ENCODE measurements at places on chromosomes 6 and 20.

GRCh38 chr20:3932681-3933080, 43.5 kb downstream of the PANK2 start:
- no peak for DNase-seq

GRCh38 chr20:45211569-45212474, 5.0 kb downstream of the SEMG1 start:
- no peak for DNase-seq

GRCh38 chr6:30686009-30686907, at the start of gene PPP1R18:
Gene PPP1R18, minus strand, starts transcription at chr6:30686645. Its CDS starts 627 bp downstream, at chr6:30686018.
- no peak for DNase-seq

- DNase-seq = no peak
These were observed 518.2 kb upstream of the ID4 start for GRCh38 chr6:19319005-19319404.

DNA sequence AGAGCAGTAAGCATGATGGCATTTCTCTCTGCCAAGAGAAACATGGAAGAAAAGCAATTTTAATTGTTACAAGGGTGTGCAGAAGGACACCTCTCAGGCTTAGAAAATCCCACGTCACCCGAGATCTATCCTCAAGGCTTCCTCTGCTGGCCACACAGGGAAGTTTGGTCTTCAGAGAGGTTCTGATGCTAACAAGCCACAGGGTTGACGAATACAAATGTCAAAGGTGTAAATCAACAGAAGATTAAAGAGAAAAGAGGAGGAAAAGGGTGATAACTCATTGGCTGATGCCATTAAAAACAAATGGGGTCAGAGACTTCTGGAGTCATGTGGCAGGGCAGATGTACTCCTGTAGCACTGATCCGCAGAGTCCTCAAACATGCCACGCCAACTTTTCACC, 33.6 kb upstream of the SPDEF start:
- DNase-seq = no peak

GRCh38 chr6:116398316-116399010, 27.7 kb downstream of the DSE start:
- DNase-seq = no peak

- DNase-seq = no peak
These were observed 33.3 kb upstream of the ZBP1 start for GRCh38 chr20:57653546-57653900.

GRCh38 chr20:10572853-10573252, 100.9 kb downstream of the JAG1 start:
- DNase-seq = no peak

DNA sequence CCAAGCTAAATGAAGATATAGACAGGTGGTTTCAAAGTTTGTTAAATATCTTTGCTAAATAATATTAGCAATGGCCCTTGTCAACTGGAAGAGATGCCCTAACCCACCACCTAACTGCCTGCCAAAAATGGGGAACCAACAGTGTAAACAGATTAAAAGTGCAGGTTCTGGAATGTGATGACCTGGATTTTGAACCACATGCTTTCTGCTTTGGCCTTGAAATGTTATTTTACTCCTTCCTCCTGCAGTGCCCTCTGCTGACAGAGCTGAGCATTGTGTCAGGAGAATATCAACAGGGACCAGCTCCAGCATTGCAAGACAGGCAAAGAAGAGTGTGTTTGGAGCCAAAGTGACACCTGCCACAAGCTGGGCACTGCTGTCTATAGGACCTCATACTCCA, 226.6 kb downstream of the MYLK4 start:
- no peak for DNase-seq

- no peak for DNase-seq
These were observed 466.5 kb downstream of the MMUT start for GRCh38 chr6:48996461-48997119.

GRCh38 chr6:37791156-37791919, 28.2 kb upstream of the ZFAND3 start:
- peak; percentile 99 for DNase-seq

DNA sequence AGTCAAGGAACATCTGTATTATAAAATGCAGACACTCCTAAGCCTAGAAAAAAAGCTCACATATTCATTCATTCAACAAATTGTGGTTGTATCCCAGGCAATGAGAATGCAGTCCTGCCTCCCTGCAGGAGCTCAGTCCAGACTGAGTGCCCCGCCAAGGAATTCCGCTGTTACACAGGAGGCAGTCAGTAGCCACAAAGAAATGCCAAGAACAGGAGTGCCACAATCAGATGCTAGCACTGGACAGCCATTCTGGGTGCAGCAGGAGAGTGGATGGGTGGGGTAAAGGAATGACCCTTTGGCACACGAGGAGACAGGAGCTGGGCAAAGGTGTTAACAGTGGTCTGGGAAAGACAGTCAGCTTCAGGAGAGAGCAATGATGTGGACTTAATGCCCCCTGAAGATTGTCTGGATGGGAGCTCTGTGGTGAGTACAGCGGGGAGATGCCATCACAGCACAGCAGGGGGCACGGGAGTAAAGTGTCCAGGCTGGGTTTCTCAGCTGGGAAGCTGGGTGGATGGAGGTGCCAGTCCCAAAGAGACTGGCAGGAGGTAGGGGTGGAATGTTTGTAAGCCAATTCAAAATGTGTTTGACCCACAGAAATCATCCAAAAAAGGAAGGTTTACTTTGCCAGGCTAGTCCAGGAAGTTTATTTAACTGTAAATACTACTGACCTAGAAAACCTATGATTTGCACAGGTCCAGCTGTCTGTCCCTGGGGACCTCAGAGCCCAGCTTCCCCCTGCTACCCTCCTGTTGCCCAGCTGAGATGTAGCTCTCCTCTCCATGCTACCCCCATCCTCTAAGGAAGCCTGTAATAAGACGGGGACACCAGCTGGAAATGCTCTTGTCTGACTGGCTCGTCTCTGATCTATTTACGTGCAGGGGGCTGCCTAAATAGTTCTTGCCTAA, 84.1 kb downstream of the SLC23A2 start:
- no peak for DNase-seq

- no peak for DNase-seq
These were observed 25.3 kb downstream of the SNX5 start for GRCh38 chr20:17943343-17943742.

GRCh38 chr20:32278199-32278643, 770 bp downstream of the KIF3B start:
- no peak for DNase-seq

GRCh38 chr20:41329435-41330342, 10.9 kb upstream of the LPIN3 start:
- DNase-seq = no peak

GRCh38 chr6:153087436-153087835, 43.6 kb downstream of the RGS17 start:
- no peak for DNase-seq

DNA sequence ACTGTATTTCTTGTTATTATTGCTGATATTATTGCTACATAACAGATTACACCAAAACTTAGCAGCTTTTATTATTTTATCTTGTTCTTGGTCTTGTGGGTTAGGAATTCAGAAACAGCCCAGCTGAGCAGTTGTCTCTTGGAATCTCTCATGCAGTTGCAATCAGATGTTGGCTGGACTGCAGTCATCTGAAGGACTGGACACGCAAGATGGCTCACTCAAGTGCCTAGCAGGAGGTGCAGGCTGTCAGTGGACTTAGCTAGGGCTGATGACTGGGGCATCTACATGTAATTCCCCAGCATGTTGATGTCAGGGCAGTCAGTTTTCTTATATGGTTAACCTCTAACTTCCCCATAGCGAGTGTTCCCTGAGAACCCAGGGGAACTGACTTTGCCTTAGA, 128.6 kb upstream of the PLCB4 start:
- no peak for DNase-seq

GRCh38 chr6:131955876-131956275, 4.7 kb upstream of the CCN2 start:
- no peak for DNase-seq

DNA sequence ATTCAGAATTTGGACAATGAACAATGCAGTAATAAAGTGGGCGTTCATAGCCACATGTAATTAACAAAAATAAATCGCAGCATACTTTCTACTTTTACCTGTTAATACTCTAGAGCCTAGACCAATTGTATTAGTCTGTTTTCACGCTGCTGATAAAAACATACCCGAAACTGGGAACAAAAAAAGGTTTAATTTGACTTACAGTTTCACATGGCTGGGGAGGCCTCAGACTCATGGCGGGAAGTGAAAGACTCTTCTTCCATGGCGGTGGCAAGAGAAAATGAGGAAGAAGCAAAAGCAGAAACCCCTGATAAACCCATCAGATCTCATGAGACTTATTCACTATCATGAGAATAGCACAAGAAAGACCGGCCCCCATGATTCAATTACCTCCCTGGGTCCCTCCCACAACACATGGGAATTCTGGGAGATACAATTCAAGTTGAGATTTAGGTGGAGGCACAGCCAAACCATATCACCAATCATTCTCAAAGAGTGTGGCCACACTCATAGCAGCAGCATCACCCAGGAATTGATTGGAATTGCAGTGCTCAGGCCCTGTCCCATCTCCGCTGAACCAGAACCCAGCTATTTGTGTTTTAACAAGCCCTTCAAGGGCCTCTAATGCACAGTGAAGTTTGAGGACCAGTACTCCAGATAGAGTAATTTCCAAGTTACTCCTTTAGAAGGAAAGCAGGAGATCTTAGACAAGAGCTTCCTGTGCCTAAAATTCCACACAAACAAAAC, 650.0 kb downstream of the KIF16B start:
- DNase-seq = no peak

- DNase-seq = no peak
These were observed 204.8 kb downstream of the DTNBP1 start for GRCh38 chr6:15458021-15458459.

- DNase-seq = no peak
These were observed 23.6 kb downstream of the LRP11 start for GRCh38 chr6:149840345-149841075.

- no peak for DNase-seq
These were observed 13.7 kb downstream of the PSMB9 start for GRCh38 chr6:32867554-32868256.

DNA sequence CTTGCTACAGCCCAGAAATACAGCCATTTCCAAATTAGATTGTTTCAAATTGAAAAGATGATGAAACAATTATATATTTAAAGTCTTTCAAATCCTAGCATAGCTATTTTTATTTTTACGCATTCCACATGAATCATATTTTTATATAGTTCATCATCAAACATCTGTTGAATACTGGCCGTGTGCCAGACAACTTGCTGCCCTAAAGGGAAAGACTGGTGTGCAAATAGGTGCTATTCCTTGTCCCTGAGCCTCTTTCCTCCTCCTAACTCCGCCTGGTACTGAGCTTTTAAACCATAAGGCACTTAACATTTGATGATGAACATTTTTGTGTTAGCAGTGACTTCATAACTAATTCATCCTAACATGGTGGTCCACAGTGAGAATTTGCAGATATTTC, 18.7 kb upstream of the PLCG1 start:
- no peak for DNase-seq

- DNase-seq = peak; percentile 96
These were observed 100.6 kb downstream of the KCNB1 start for GRCh38 chr20:49381558-49382493.

- no peak for DNase-seq
These were observed 503.2 kb upstream of the ID4 start for GRCh38 chr6:19333936-19334335.

GRCh38 chr6:54138795-54139194, 27.6 kb downstream of the MLIP start:
- no peak for DNase-seq

DNA sequence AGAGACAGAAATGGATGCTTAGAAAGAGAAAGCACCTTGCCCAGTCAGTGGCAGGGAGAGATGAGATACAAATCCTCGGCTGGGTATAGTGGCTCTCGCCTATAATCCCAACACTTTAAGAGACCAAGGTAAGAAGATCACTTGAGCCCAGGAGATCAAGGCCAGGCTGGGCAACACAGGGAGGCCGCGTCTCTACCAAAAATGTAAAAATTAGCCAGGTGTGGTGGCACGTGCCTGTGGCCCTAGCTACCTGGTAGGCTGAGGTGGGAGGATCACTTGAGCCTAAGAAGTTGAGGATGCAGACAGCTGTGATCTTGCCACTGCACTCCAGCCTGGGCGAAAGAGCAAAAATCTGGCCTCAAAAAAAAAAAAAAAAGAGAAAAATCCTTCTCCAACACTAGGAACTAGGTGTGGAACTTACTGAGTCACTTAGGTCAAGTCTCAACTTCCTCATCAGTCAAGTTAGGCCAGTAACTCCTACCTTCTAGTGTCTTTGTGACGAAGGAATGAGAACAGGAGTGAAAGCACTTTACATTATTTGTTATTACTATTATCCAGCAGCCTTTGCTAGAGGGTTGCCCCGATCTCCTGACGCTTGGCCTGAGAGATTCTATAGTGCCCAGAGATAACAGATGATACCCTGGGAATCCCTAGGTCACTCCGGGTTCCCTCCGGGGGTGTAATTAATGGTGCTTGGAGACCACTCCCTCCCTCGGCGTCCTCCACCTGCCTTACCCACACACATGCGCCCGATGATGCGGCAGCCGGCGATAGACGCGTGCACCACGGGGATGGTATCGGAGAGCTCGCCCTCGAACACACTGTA, 918 bp downstream of the EIF6 start:
- DNase-seq = no peak

DNA sequence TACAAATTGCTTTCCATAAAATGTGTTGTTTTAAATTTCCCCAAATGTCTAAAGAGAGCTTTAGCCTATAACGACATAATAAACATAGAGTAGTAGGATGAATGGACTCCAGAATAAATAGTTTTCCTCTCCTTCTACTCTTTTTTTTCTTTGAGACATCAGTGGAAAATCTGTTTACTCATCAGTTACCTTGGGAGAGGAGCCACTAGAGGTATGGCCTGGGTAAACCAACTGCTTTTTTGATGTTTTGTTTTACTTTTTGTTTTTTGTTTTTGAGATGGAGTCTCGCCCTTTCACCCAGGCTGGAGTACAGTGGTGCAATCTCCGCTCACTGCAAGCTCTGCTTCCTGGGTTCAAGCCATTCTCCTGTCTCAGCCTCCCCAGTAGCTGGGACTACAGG, 8.3 kb upstream of the TGM3 start:
- DNase-seq = no peak

- no peak for DNase-seq
These were observed 707 bp downstream of the MAN1A1 start for GRCh38 chr6:119348748-119349360.

GRCh38 chr6:37061157-37061804, 55.8 kb downstream of the FGD2 start:
- DNase-seq = no peak

GRCh38 chr6:157376706-157377230, 4.2 kb upstream of the ZDHHC14 start:
- no peak for DNase-seq

GRCh38 chr6:169263374-169263773, 9.7 kb upstream of the THBS2 start:
- DNase-seq = no peak

GRCh38 chr6:137810554-137811120, 56.4 kb upstream of the TNFAIP3 start:
- DNase-seq = no peak

Data from cerebellar nuclear complex (tissue), 1 donor.